ENCODE measurements at places on chromosomes 16 and 17.
A peak's percentile ranks its signal among the peaks of the same experiment; 100 is the strongest.

DNA sequence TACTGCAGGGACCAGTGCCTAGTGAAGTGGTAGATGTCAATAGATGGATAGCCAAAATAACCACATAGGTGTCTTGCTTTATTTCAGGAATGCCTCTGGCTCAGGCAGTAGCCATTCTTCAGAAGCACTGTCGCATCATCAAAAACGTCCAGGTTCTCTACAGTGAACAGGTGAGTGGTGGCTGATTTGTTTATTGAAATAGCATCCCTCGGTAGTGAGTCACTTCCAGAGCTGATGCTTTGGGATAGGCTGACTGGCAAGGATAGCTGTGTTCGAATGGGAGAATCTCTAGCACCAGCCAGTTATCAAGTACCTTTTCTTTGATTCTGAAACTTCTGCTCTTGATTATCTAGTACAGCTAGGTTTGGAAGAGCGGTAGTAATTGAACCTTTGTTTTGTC lies 10.3 kb downstream of the PHAF1 start:
- DNase-seq = no peak

GRCh38 chr16:74372953-74373846 lies 2.9 kb upstream of the NPIPB15 start:
- DNase-seq = no peak

- no peak for DNase-seq
Observed at GRCh38 chr16:89595330-89596060, 17.9 kb upstream of the DPEP1 start.

- peak; percentile 2 for DNase-seq
Observed at GRCh38 chr16:30953511-30954124, 3.9 kb upstream of the SETD1A start.

DNA sequence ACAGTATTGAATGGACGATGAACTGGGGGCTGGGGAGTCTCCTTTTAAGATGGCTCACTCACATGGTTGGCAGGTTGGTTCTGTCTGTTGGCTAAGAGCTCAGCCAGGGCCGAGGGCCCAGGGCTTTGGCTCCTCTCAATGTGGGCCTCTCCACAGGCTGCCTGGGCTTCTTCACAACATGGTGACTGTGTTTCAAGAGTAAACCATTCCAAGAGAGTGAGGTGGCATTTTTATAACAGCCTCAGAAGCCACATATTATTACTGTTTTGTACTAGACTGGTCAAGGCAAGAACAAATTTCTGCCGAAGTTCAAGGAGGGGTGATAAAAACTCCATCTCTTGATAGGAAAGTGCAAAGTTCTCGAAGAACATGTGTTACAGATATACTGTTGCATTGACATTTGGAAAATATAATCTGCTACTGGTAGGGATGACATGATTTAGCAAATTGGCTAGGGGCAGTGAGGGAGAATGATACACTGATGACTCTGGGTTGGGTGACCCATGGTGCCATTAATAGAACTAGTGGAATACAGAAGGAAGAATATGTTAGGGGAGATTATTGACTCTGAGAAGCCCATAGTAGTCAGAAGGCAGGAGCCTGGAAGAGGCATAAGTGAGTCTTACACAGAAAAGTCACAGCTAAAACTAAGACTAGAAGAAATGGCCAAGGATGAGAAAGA lies 13.7 kb downstream of the KRABD2 start:
- DNase-seq = no peak

DNA sequence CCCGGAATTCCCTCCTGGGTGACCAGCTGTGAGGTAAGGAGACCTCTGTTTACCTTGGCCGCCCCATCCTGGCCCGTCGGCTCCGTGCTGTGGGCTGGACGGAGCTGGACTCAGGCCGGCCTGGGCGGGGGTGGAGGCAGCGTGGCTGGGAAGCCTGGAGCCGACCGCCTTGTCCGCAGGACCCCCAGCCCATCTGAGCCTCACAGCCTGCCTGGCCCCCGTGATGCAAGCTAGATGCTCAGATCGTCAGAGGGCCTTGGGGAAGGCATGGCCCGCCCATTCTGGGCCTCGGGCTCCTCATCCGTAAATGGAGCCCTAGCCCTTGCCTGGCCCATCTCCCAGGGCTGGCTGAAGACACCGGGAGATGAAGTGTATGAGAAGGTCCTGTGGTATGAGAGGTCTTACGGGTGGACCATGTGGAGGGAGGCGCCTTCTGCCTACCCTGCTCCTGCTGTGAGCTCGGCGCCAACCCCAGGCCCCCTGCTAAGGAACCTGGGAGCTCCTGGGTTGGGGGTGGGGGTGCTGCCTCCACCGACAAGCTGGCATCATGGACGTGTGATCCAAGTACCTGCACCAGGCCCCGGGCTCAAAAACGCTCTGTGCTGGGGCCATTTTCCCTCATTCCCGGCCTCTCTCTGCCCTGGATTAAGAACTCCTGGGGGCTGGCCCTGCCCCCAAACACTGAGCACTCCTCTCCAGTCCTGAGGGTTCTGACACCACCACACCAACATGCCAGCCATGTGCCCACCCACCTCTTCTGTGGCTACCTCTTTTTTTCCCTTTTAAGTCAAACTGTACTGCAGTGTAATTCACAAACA lies 5.4 kb upstream of the P2RX1 start:
- DNase-seq = no peak

GRCh38 chr17:77535892-77536291 lies 395.1 kb downstream of the SEC14L1 start:
- no peak for DNase-seq

- no peak for DNase-seq
Observed at GRCh38 chr17:13243585-13243984, 225.8 kb upstream of the ELAC2 start.

- no peak for DNase-seq
Observed at GRCh38 chr17:36611345-36612072, 10.1 kb downstream of the MRM1 start.

- no peak for DNase-seq
Observed at GRCh38 chr17:80456465-80457235, 19.8 kb downstream of the NPTX1 start.

GRCh38 chr16:50384500-50385135 lies 15.8 kb upstream of the BRD7 start:
- DNase-seq = no peak

DNA sequence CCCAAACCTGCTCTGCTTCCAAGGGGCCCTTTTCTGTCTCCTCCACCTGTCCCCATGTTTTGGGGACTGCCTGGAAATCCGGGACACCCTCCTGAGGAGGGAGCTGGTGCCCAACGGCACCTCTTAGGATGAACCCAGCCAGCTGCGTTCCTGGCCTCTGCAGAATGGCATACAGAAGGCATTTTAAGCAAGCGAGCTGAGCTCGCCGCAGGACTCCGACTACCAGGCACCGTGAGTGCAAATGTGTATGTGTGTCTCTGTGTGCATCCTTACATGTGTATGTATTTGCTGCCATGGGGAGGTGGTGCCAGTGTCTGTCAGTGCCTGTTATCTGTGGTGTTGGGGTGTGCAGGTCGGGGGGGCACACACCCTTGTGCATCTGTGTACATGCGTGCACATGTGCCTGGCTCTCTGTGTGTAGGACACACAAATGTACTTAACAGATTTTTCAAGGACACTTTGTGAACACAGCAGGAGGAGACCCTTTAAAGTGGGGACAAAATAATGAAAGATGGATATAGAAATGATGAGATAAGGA lies 39.3 kb downstream of the ABAT start:
- no peak for DNase-seq

DNA sequence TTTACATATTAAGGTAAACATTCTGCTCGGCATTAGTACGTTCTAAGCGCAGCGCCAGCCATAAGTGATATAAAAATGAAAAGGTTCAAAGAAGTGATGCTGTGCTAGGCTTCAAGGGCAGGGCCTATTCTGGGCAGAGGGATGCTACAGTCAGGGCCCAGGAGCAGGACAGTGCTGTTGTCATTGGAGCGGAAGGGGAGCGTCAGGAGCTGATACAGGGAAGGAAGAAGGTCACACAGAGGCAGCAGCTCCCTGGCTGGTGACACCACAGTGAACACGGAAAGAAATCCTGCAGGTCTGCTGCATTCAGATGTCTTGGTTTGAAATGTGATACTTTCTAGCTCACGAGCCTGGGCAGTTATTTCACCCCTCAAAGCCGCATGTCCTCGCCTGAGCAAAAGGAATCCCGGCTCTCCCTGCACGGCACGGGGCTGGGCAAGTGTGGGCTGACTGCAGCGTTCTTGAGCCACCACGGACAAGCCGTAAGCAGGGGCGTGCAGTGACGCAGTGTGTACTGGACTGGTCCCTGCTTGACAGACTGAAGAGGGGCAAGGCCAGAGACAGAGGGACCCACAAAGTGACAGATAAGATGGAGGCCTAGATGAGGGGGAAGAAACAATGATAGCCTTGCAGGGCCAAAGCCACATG lies 41.1 kb downstream of the ZCCHC14 start:
- no peak for DNase-seq

GRCh38 chr17:76791053-76791980 lies 53.4 kb downstream of the MFSD11 start:
- DNase-seq = no peak

DNA sequence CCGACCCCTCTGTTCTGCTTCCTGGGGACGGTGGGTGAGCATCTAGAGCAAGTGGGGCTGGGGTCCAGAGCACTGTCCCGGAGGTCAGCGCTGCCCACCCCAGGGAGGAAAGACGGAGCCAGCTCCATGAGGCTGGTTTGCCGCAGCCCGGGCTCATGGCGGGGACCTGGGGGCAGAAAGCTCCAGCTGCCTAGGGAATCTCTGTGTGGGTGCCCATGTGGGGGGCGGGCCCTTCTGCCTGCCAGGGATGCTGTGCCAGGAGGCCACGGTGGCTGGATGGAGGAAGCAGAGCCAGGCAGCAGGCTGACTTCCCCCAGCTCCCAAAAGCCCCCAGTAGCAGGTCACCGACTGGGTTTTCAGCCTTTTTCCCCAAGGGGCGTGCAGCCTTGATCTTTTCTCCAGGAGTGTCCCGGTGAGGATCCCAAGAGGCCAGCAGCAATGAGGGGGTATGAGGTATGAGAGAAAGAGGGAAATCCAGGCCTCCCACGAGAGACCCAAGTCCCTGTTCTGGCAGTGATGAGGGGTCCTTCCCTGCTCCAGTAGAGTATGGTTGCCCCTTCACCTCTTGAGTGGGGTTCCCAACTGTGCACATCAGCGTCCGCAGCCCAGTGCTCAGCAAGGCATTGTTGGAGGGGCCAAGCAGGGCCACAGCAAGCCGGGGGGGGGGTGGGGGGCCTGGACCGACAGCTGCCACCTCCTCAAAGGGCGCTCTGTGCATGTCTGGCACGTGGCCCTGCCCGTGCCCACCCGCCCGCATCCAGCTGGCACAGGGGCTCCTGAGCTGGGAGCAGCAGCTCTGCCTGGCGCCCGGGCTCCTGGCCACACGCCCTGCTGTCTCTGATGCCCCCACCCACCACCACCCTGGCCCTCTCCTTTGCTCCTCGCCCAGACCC lies 15.6 kb upstream of the BCAR1 start:
- DNase-seq = no peak

DNA sequence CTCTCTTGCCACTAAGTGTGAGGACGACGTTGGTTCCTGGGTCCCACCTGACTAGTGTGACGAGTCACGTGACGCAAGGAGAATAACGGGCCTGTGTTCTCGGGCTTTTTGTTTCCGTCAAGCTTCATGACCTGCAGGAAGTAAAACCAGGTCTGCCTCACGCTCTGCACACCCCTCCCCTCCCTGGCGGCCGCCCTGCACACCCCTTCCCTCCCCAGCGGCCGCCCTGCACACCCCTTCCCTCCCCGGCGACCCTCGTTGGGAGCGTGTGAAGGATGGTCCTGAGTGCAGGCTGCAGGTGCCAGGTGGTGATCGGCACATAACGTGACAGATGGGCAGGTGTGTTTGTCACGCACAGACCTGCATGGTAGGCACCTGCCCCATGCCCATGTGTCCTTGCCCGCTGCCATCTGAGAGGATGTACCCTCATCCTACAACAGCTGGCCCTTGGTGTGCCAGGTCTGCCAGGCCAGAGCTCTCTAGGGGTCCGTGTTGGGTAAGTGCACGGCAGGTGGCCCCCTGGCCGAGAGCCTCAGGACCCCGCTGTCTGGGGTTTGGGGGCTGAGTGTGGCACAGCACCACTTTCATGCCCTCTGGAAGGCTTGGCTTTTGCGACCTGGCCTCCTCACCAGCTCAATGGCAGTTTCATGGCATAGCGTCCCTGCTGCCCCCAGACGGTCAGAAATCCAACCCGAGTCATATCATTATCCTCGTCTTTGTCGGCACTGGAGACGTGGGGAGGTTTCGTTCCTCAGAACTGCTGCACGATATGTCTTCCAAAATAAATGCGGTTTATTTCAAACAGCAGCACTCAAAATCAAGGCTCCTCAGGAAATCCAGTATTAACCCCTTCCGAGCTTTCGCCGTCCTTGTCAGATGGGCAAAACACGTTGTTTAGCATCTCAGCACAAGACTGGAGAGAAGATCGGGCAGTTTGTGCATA lies 191.8 kb upstream of the CHMP6 start:
- no peak for DNase-seq

DNA sequence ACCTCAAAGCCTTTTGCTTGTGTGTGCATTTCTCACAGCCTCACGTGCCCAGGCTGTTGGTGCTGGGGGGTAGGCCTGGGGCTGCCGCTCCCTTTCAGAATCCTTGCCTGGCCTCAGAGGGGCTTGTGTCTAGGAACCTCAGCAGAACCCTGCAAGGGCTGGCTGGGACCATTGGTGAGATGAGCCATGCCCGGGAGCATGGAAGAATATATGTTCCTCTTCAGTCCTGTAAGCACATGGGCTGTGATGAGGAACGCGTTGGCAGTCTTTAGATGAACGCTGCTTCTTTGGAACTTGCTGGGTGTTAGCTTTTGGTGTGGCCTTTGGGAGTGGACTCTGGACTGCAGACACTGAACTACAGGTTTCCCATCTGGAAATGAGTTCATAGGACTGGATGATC lies 32.0 kb upstream of the SLC5A10 start:
- no peak for DNase-seq

DNA sequence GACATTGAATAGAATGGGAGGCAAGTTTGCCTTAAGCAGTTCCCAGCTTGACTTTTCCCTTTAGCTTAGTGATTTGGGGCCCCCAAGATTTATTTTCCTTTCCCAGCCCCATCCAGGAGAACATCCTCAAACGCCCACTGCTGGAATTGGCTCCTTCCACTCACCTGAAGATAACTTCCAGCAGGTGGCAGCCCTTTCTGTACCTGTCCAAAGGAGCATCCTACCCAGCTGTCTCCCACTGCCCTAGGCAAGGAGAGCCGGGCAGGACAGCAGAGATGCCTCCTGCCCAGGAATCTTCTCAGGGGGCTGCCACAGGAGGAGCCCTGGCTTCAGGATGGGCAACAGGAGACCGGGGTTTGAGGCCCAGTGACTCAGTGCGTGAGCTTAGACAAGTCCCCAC lies 6.4 kb downstream of the CACNG5 start:
- no peak for DNase-seq

Measured in NCI-H187 (cell line).